Fibroblast of skin of left biceps (primary cell): ENCODE measurements at places on chromosomes 2 and 18.

DNA sequence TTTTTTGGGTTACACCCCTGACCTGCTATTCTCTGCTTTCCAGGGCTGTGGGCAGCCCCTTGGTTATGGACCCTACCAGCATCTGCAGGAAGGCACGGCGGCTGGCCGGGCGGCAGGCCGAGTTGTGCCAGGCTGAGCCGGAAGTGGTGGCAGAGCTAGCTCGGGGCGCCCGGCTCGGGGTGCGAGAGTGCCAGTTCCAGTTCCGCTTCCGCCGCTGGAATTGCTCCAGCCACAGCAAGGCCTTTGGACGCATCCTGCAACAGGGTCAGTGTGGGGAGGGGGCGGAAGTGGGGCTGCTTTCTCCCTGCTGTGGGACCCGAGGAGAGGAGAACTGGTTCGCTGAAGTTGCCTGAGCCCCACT is 9.7 kb upstream of the WNT10A start:
- DNase-seq: no peak

GRCh38 chr2:231900972-231901371 is 25.2 kb downstream of the NPPC start:
- no peak for DNase-seq

- DNase-seq: no peak
Observed at GRCh38 chr18:78605255-78605654, 374.4 kb upstream of the SALL3 start.

GRCh38 chr2:55109219-55109891 is 59.1 kb upstream of the RTN4 start:
- DNase-seq: no peak

GRCh38 chr2:213229814-213230213 is 54.5 kb upstream of the SPAG16 start:
- no peak for DNase-seq

- DNase-seq: no peak
Observed at GRCh38 chr2:196743165-196743564, 56.3 kb downstream of the GTF3C3 start.

- no peak for DNase-seq
Observed at GRCh38 chr2:201108341-201108740, 7.6 kb upstream of the CFLAR start.

- no peak for DNase-seq
Observed at GRCh38 chr2:54059504-54059903, 55.9 kb upstream of the ACYP2 start.

DNA sequence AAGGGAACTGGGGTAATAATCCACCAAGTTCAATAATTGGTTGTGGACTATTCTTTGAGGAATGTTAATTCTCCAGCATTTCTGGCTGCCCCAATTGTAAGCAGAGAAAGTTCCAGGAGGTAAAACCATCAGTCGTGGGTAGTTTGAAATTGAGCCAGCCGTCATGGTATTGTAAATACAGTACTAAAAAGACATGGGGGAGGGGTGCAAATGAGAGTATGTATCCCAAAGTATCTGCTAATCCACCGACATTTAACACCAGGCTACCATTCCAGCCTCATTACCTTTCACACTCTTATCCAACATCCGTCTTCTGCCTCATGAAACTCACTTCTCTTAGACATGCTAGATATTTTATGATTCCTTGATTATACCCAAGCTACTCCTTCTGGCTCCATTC is 507.9 kb downstream of the ERBB4 start:
- DNase-seq: no peak

DNA sequence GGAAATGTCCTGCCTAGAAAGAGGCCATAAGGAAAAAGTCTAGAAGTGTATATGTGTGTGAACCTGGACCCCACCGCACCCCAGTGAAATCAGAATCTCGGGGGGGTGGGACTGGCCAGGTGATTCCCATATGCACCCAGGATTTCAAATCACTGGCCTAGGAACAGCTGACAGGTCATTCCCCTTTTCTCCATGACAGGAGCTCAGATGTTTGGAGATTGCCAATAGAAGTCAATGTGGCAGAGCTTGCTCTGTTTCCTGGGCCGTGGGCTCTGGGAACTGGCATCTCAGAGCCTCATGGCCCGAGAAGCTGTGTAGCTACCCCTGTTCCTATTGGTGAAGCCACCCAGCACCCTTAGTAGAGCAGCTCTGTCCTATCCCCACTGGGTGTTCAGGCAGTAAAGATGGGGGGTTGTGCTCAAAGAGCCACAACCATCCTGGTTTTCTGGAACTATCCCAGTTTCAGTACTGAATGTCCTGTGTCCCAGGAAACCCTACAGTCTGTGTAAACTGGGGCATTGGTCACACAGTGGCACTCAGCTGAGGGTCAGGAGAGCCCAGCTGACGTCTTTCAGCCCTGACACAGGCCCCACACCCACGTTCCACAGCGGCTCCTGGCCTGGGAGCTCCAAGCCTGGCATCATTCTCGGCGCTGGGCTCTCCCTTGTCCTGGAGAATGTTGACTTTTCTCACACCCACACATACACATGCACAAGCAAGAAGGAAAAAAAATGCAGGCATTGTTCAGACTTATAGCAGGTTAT is 18.9 kb downstream of the GNLY start:
- no peak for DNase-seq

GRCh38 chr18:61064911-61065310 is 268.3 kb upstream of the CDH20 start:
- no peak for DNase-seq

- peak; percentile 79 for DNase-seq
Observed at GRCh38 chr2:47069628-47070154, 85.4 kb downstream of the STPG4 start.

DNA sequence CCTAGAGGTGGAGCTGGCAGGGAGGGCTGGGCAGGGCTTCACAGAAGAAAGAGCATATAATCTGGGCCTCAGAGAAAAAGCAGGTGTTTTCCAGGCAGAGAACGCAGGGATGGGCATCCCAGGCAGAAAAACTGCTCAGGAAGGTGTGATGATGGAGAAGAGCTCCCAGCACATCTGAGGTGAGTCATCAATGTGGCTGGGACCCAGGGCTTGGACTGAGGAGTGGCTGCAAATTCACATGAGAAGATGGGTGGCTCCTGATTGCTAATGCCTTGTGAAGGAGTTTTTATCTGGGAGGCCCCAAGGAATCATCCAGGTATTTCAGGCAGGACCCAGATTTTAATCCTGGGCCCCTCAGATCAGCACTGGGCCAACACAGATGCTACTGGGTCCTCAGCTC is 10.2 kb downstream of the IL1F10 start:
- no peak for DNase-seq

DNA sequence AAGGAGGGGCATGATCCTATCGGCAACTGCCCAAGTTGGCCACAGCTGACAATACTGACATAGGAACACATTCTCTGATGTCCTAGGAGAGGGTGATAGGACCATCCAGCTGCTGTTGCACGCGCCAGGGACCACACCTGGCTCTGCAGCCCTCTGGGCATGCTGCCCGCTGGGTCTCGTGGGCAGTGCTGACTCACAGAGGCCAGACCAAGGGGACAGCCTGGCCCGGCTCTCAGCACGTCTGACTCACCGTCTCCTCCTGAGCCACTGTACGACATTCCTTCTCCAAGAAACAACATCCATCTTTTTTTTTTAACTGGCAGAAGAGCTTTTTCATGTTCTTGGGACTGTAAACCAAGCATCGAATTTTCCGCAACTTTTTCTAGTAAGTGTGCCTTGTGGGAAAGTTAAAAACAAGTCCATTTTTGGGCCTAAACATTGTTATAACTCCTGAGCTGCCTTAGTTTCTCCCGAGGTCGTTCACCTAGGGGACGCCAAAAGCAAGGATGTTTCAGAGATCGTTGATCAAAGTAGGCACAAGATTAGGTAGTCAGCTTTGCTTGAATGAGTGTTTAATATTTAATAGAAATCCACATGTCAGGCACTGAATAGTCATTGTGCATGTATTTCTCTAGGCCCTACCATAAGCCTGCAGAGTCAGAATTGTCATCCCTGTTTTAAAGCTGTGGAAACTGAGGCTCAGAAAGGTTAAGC is 100.3 kb downstream of the TTC32 start:
- DNase-seq: peak; percentile 56

- DNase-seq: no peak
Observed at GRCh38 chr2:226450141-226450540, 349.5 kb downstream of the IRS1 start.

- peak; percentile 90 for DNase-seq
Observed at GRCh38 chr2:106030287-106031268, 163.5 kb downstream of the UXS1 start.

- DNase-seq: no peak
Observed at GRCh38 chr2:73641767-73642062, 507 bp downstream of the NAT8 start.

- no peak for DNase-seq
Observed at GRCh38 chr2:150167711-150168110, 319.8 kb downstream of the RND3 start.

DNA sequence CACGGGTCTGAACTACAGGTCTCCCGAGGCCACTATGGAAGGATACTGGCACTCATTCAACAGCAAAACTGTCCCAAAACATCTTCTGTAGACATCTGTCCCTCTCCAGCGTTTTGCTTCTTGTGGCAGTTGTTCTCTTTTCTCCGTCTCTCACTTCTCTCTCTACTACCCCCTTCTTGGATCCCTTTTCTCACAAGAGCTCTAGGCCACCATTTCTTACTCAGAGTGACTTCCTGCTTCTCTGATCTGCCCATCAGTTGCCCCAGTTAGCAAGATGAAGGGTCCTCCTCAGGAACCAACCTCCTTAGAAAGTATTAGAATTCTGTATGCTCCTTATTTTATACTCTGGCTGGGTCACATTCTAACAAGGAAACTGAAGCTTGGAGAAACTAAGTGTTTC is 32.6 kb downstream of the BCL2 start:
- DNase-seq: no peak

DNA sequence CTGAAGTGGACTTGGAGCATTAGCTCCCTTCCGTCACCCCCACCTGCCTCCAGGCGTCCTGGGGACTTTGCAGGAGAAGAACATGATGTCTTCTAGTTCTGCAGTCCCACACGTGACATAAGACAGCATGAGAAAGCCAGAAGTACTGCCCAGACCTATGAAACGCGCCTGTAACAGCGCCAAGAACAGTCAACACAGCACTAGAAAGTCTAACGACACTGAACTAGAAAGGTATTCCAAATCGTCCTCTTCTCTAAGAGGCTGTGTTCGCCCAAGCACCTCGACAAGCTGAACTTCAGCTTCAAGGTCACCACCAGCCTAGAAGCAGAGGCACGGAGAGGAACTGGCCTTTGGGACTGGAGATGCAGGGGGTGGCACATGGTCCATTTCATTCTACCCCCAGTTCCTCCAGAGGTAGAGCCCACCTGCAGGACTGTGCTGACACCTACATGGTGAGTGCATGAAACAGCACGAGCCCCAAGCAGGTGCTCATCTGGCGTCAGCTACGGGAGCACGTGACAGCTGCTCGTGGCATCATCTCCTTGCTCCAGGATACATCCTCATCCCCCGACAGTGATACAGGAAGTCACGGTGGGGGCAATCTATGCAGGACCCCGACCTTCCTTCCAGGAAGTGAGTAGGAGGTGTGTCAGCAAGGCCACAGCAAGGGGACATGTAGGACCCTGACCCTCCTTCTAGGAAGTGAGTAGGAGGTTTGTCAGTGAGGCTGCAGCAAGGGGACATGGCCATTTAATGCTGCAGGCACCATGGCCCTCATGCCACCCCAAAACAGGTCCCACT is 3.7 kb downstream of the HDAC4 start:
- DNase-seq: no peak

DNA sequence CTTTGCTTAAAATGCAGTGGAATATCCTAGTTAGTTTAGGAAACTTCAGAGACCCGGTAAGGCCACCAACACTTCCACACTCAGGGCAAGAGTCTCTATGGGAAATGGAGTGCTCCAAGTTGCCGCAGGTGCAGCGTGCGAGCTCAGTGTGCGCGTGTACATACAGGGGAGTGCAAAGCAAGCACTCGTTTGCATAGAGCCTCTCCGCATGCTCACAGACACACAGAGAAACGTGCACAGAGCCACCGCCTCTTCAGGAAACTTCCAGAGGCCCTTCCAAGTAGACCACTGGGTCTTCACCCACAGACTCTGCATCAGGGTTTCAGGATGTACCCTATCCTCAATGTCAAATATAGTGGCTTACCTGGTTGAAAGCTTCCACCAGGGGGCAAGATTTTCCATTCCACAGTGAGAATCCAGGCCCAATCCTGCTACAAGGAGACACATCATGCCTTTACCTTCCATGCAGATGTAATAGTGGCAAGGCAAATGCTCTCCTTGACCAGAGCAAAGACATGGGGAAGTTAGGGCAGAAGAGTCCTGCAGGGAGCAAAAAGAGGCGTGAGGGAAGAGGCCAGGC is 513.0 kb upstream of the MYT1L start:
- no peak for DNase-seq

- DNase-seq: no peak
Observed at GRCh38 chr2:85164145-85164569, 31.0 kb downstream of the TCF7L1 start.

- DNase-seq: no peak
Observed at GRCh38 chr18:54739476-54739875, 88.8 kb upstream of the RAB27B start.

- DNase-seq: no peak
Observed at GRCh38 chr2:33530690-33531548, 54.5 kb downstream of the RASGRP3 start.

- no peak for DNase-seq
Observed at GRCh38 chr2:8803658-8804379, 33.6 kb downstream of the KIDINS220 start.

DNA sequence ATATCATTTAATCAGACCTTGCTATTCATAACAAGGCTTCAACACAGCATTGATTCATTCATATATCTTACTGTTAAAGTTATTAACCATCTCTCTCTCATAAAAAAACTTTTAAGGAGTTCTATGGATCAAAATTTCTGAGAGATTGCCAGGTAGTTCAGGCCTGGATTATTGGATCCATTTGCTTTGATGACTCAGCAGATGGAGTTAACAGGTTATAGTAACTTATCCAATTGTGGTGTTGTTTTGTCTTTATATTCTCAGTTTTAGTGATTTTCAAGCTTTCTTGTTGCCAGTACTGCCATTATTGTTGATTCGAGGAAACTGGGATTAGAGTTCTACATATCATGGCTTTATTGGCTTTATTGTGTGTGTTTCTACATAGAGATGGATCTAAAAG is 195.7 kb upstream of the MMADHC start:
- DNase-seq: no peak

GRCh38 chr2:42979416-42979869 is 187.1 kb upstream of the HAAO start:
- no peak for DNase-seq

- no peak for DNase-seq
Observed at GRCh38 chr2:236919209-236919608, 166.5 kb upstream of the COPS8 start.

DNA sequence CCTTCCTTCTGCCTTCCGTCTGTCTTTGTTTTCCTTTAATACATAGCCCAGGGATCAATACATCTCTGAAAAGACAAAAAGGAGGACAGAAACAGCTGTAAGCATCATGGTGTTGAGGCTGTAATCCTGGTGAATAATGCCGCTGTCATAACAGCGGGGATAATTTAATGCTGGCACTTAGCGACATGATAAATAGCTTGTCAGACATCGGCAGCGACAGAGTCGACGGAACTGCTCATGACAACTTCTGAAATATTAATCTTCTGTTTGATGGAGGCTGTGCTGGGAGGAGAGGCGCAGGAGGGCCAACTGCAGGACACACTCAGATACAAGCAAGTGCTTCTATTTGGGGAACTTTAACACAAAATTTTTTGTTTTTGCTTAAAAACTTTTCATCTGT is 602.2 kb downstream of the GALR1 start:
- no peak for DNase-seq

- DNase-seq: no peak
Observed at GRCh38 chr18:26458526-26459232, 89.7 kb downstream of the KCTD1 start.

GRCh38 chr2:238256594-238257104 is 16.8 kb upstream of the HES6 start:
- DNase-seq: no peak
